Cortex of kidney (tissue), 1 donor: ENCODE measurements at places on chromosomes 2 and 18.

DNA sequence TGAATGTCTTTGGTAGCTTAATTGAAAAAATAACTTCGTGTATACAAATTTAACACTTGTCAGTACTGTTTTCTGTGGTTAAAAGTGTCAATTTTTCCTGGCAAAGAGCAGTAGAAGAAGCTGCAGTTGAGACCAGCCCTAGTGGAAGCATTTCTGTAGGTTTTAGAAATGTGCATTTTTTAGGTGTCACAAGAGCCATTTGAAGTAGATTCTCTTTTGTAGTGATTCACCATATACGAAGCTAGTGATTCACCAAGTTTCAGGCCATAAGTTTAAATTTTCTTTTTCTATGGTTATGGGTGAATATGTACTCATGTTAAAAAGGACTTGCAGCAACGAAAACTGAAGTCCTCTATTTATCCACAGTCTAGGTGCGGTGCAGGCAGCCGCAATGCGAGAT, 4.2 kb downstream of the NABP1 start:
- no peak for DNase-seq

GRCh38 chr2:46150445-46150955, 146.7 kb upstream of the EPAS1 start:
- no peak for DNase-seq

DNA sequence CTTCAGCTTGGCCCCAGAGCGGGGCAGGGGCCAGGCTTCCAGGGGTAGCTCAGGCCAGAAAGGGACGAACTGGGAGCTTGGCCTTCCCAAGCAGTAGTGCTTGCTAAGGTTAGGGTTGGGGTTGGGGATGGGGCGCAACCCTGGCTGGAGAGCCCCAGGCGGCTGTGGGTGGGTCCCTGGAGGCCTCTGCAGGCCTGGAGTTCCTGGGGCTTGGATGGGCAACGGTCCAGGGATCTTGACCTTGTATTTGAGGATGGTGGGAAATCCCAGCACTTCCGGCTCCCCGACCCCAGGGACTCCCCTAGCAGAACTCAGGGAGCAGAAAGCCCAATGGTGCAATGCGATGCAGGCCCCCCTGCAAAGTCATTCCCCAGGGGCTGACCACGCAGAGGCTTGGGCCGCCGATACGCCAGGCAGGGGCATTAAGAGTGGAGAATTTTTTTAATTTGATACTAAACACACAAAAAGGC, 12.6 kb upstream of the MLPH start:
- no peak for DNase-seq

DNA sequence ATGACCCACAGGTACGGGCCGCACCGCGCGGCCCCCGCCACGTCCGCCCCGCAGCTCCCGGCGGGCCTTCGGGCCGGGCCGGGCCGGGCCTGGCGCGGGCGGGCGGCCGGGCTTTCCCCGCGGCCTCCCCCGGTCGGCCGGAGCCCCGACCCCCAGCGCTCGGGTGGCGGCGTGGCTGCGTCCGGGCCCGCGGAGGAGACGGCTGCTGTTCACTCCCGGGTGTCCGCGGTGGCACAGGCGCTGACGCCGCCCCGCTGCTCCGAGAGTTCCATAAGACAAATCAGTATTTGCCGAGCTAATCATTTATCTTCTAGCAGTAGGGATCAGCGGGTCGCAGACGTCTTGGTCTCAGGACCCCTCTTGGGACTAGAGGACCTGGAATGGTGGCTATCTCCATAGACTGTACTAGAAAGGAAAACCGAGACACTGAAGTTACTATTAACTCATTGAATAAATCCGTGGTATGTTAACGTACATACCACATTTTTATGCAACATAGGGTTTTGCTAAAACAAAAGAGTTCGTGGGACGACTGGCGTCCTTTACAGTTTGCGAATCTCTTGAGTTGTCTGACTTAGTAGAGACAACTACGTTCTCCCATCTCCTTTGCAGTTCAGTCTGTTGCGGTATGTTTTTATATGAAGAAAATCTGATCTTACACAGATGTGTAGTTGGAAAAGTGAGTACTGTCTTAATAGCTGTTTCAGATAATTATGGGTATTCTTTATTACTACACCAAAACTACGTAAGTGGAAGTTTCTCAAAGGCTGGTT, 500 bp downstream of the LIMS1 start:
- DNase-seq = no peak

DNA sequence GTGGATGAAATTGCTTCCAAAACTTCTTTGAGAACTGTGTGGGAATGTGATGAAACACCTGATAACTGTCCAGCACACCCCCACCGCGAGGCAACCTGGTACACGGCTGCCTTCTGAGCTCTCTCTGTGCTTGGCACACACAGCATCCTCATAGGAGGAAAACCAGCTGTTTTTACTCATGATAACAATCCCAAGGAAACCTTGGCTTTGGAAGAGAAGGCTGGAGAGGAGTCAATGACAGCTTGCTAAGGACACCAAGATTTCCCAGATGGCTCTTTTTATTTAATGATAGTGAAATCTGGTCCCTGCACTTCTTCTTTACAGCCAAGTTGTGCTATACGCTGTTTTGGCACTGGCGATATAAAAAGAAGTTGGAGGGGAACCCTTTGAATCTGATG, 232.5 kb upstream of the FN1 start:
- no peak for DNase-seq

DNA sequence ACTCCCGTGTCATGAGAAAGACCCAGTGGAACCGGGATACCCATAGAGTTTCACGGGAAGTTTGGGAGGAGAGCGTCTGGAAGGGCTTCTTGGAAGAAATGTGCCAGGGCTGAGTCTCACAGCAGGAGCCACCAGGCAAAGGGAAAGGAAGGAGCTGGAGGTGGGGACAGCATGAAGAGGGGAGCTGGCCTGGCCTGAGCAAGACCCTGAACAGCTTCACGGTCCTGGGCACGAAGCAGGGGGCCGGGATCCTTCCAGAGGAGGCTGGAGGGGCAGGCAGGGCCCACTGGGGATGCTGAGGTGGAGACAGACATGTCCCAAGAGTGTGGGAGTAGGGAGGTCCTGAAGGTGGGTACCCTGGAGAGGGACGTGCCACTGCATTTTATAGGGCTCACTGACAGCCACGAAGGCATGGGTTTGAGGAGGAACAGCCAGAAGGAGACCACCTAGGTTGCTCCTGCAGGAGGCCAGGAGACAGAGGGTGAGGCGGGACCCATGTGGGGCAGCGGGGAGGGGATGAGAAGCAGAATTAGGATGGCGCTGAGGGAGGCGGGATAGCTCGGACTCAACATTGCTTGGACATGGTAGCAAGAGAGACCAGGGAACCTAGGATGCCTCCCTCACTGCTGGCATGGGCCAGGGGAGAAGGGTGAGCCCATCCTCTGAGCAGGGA, 168.1 kb upstream of the ID2 start:
- no peak for DNase-seq

DNA sequence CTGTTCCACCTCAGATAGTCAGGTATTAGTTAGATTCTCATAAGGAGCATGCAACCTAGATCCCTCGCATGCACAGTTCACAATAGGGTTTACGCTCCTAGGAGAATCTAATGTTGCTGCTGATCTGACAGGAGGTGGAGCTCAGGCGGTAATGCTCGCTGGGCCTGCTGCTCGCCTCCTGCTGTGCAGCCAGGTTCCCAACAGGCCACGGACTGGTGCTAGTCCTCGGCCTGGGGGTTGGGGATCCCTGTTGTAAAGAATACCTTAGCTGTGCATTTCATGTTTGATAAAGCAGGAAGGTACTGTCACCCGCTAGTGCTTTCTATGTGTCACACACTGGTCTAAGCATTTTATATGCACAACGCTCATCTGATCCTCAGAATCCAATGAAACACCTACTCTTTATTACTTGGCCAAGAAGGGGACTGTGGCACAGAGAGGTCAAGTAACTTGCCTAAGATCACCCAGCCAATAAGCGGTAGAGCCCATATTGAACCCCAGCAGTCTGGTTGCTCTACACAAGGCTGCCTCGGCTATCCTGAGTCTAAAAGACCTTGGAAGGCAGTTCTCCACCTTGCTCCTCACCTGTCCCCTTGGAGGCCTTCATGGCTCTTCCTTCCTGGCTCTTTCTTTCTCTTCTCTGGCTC, 35.8 kb downstream of the SLC4A3 start:
- no peak for DNase-seq

DNA sequence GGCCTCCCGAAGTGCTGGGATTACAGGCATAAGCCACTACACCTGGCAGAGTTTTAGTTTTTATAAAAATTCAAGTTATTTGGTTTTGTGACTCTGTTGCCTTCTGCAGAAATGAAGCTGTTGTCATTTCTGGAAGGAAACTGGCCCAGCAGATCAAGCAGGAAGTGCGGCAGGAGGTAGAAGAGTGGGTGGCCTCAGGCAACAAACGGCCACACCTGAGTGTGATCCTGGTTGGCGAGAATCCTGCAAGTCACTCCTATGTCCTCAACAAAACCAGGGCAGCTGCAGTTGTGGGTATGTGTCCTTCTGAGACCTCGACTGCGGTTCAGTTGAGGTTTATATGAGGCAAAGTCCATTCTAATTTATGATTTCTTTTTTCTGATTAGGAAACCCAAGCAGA, 7.2 kb downstream of the MTHFD2 start:
- DNase-seq = no peak

DNA sequence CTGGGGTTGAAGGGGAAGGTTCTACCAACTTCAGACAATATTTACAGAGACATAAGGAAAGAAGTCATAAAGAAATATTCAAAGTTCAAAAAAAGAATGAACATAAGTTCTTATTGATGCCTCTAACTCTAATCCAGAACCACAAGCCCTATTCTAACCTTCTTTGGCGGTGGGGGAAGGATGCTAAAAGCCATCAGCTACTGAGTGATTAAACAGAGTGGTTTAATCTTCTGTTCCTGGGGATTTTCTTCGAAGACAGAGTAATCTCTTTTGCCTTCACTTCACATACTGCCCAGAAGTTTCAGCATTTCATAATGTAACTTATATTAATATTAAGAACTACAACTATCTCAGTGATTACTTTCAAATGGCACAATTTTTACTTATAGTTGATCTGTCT, 51.2 kb upstream of the TXNDC2 start:
- no peak for DNase-seq

DNA sequence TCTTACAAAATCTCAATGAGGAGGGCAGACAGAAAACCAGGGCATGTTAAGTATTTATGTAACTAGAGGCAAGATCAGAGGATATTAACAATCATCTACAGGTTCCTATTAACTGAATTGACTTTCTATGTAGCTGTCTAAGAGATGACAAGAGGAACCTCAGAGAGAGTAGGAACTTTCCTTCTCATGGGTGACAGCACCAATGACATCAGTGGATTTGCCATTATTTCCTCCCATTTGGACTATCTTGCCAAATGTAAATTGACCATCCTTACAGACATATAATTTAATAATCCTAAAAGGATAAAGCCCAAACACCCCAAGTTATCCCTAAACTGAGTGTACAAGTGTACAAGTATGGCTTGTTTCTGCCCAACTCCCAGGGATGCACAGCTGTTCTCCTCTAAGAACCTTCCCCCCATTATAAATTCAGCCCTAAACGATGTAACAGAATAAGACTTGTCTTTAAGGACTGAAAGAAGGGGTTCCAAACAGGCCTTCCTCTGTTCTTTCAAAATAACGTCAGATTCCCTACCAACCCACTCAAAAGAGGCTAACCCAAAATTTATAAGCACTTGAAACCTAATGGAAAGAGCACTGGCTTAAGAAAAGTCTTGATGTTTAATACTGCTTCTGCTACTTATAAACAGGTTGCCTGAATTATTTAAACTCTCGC, 73.4 kb upstream of the CHAC2 start:
- no peak for DNase-seq

DNA sequence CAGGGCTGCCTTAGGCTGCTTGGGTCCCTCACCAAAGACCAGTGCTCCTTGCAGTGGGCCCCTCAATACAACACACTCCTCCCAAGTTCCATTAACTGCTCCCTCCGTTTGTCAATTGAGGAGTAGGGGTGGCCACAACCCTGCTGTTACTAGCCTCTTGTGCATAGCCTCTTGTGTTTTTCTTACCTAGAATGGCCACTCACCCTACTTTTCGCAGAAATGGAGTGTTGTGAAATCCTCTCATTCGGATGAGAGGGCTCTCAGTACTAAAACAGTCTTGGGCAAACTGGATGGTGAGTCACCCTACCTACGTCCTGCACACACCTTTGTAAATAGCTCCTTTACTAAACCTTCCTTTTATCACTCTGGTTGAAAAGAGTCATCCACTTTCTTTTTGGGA, 253.9 kb downstream of the OSR1 start:
- no peak for DNase-seq

DNA sequence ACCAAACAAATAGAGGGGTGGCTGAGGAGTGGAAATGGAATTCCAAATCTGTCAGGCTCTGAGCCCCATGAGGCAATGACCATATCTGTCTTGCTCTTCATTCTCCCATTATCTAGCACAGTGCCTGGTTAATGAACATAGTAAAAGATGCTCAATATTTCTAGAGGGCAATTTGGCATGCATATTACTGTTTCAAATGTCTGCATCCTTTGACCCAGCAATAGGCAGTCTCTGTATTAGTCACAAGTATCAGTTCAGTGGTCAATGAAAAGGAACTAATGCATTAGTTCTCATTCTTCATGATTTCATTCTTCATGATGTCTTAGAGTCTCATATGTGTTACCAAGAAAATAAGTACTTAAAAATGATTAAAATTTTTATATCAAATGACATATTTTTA, 28.4 kb upstream of the MALL start:
- DNase-seq = no peak

GRCh38 chr18:64210401-64210949, 61.6 kb upstream of the LINC00305 start:
- DNase-seq = no peak

DNA sequence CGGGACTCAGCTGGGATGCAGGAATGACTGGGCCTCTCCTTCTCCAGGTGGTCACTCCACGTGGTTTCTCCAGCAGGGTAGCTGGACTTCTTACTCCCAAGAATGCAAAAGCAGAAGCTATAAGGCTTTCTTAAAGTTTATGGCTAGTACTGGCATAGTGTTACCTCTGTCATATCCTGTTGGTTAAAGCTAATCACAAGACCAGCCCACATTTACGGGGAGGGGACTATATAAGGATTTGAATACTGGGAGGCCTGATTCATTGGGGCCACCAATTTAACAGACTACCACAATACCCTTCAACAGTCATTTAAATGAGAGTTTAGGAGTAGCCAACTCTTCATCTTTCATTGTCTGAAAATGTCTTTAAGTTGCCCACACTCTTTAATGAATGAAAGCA, 94.4 kb upstream of the TSPYL6 start:
- no peak for DNase-seq

GRCh38 chr2:82650038-82650437, 1809.0 kb downstream of the SUCLG1 start:
- DNase-seq = no peak

DNA sequence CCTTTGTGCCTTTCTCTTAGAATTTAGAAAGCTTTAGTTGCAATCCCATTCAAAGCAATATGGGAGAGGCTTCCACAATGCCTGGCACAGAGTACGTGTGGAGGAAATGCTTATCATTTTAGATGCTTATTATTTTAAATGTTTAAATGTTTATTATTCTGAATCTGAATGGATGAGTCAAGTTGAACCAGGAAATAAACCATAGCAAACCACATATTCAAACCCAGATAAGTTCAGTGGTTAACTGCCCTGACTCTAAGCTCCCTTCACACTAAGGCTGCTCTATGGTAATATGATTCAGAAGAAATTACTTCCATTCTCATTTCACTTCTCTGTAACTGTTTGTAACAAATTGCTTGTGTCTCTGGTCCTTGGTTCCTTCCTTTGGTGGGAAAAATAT, 5.2 kb upstream of the PPP4R1 start:
- DNase-seq = no peak
